ENCODE measurements at places on chromosomes 12 and 14.

- DNase-seq: no peak
Measured at GRCh38 chr14:36934304-36934703, 238.1 kb downstream of the SLC25A21 start.

- no peak for DNase-seq
Measured at GRCh38 chr12:118418385-118419057, 42.2 kb downstream of the SUDS3 start.

- DNase-seq: no peak
Measured at GRCh38 chr12:129961091-129961490, 57.3 kb upstream of the TMEM132D start.

GRCh38 chr14:20976291-20976690 lies 13.5 kb upstream of the METTL17 start:
- DNase-seq: no peak

DNA sequence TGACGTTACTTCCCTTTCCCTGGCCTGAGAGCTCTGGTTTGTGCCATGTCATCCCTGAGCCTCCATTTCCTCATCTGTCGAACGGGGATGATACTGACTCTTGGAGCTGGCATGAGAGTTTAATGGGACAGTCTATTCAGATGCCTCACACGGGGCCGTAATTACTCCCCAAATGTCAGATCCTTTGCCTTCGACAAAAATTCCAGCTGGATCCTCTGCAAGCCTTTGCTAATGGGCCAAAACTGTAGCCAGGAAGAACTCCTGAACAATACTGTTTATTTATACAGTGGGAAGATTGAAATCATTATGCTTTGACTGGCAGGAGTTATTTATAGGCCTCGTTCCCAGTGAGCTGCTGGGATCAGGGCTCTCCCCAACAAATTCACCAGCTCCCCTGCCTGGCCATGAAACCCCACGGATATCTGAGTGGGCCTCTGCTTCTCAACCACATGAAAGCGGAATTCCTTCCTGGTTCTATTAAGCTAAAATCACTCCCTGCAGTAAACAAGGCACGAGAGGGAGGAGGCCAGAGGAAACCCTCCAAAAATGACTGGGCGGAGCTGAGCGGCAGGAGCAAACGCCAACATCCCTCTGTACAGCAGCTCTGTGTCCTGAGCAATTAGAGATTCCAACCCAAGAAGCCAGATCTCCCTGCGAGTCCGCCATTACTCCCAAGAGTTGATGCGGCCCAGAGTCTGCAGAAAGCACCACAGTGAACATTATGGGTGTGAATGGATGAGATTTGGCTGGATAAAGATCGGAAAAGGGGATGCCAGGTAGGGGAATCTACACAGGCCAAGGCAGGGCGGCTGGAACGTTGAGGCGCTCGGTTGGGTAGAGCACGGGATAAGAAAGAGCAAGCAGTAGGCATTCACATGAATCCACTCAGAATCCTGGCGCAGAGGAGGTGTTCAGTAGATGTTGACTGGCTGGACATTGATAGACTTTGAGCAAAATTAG lies 326.1 kb downstream of the BCL11B start:
- DNase-seq: no peak

DNA sequence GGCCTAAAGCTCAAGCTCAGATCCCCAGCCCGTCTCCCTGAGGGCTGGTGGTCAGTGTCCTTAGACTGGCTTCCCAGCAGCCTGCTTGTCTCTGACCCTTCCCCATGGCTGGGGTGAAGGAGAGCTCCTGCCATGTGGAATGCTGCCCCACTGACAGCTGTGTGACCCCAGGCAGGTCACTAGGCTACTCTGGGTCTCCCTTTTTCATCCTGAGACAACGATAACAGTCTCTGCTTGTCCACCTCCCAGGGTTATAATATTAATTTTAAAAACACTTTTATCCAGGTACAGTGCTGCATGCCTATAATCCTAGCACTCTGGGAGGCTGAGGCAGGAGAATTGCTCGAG lies 47.3 kb downstream of the SYNE3 start:
- no peak for DNase-seq

DNA sequence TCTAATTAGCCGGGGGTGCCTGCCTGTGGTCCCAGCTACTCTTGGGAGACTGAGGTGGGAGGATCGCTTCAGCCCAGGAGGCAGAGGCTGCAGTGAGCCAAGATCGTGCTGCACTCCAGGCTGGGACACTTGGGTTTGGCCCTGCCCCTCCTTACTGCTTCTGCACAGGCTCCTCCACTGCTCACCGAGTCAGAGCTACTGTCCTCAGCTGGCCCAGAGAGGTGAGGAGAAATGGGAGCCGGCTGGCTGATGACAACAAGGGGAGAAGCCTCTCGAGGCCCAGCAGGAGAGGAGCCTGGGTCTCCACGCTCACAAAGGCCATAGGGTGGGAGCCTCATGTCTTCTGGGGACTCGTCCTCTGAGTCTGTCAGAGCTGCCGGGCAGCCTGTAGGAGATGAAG lies 13.7 kb downstream of the CALCOCO1 start:
- DNase-seq: no peak

GRCh38 chr12:54368025-54368708 lies 3.9 kb upstream of the GPR84 start:
- DNase-seq: no peak

GRCh38 chr14:35898217-35898775 lies 72.2 kb downstream of the BRMS1L start:
- no peak for DNase-seq

DNA sequence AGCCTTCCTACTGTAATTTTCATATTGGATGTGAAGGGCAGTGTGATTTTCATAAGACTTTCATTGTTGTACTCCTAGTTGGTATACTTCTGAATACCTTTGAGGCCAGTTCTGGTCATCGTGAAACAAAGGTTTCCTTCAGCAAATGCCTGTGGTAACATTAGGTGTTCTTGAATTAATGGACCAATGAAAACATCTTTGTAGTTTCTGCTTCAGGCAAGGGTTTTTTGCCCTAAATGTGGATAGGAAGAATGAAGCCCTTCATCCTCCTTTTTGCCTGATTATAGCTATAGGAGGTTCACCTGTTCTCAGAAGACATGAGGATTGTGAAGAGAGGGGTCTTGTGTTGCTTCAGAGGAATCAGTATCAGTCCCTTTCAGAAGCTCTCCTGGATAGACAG lies 60.7 kb downstream of the PTPN11 start:
- DNase-seq: no peak

DNA sequence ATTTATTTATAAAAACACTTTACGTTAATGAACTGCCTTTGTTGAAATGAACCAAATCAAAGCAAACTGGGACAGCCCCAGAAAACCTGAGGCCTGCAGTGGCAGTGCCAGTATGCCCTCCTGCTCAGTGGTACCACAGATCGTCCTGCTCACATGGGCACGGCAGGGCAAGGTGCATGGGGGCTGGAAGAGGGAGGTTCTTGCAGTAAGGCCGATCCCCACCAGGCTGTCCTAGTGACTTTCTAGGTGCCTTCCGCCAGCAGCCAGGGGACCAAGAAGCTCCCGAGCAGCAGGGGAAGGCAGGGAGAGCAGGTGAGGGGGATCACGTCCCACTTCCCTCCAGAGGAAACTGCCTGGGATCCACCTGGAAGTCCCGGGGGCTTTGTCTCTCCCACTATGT lies 63.9 kb downstream of the TESC start:
- no peak for DNase-seq

GRCh38 chr12:96371790-96372699 lies 28.2 kb downstream of the CDK17 start:
- no peak for DNase-seq

DNA sequence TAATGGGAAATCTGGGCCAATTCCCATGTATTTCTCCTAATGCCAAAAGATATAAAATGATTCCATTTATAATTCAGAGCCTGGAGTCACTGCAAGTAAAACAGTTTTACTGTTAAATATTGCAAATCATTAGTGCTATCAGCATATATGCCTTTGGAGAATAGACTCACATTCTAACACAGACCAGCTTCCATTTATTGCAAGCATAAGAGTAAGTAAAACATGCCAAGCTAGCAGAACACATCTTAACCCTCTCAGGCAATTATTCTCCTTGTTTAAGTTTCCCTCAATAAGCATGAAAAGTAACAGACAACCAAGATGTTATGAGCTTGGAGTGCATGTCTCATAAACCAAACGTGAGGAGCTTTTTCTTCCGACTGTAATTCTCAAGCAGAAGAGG lies 173.9 kb upstream of the GRIP1 start:
- DNase-seq: no peak

DNA sequence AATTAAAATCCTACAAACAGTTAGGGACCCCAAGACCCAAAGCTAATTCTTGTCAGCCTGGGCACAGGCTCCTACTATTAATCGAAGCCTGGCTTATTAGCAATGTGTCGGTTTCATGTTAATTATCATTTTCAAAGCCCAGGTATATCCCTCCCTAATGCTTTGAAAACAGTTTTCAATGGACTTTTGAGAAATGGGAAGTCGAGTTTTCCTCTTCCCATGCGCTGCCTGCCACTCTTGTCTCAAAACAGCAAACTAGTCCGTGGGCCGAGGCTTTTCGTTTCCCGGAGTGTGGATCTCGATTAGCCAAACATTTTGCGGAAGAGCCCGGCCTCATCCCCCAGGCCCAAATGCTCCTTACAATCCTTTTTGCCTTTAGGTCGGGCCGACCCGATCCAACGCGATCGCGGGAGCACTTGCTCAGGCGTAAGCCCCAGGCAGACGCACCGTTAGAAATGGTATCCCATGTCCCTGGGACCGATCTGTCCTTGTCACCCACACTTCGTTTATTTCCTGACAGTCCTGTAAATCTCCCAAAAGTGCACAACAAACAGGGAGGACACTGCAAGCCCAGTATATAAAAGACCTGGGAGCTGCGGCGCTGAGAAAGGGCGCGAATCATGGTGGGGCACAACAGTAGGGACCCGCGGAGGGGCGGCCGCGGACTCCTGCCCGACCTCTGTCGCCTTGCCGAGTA lies 1.5 kb downstream of the SIX6 start:
- DNase-seq: no peak

GRCh38 chr12:131192951-131193350 lies 239.2 kb downstream of the ADGRD1 start:
- no peak for DNase-seq

GRCh38 chr14:21168055-21168454 lies 12.2 kb upstream of the OR5AU1 start:
- no peak for DNase-seq

DNA sequence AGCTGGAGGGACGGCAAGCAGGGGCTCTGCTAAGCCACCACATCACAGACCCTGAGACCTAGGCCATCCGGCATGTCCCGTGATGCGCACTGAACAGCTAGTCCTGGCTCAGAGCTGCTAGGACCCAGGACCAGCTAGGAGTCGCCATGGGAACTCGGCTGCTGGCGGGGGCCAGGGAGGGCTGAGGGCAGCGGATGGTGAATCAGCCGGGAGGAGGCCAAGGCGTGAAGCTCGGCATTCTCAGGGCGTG lies 5.1 kb downstream of the AHNAK2 start:
- DNase-seq: no peak

- DNase-seq: no peak
Measured at GRCh38 chr12:13443498-13443897, 247.0 kb downstream of the EMP1 start.

GRCh38 chr12:100187857-100188519 lies 12.6 kb upstream of the ACTR6 start:
- no peak for DNase-seq

DNA sequence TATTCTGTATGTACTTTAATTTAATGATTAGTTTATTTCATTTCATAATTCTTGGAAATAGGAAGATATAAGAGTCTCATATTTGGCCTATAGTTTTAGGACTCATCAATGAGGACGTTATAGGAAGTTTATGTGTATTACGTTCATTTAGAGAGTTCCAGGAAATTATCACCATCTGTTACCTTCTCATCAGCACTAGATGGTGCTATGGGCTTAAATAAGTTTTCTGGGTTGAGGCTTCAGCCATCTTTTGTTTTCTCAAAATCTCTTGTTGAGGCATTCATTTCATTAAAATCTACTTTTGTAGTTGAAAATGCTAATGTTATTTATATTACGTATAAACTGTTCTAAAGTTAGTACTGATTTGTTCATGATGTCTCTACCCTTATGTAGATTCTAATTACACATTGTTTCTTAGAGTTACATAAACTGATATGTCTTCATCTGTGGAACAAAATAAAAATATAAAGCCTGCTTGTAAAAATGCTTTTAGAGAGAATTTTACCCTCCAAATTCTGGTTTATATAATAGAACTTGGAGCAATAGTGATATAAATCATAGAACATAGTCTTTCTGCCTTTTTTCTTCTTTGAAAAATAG lies 89.2 kb downstream of the CFAP54 start:
- DNase-seq: peak; percentile 17

- DNase-seq: no peak
Measured at GRCh38 chr14:105050551-105050897, 14.7 kb downstream of the GPR132 start.

DNA sequence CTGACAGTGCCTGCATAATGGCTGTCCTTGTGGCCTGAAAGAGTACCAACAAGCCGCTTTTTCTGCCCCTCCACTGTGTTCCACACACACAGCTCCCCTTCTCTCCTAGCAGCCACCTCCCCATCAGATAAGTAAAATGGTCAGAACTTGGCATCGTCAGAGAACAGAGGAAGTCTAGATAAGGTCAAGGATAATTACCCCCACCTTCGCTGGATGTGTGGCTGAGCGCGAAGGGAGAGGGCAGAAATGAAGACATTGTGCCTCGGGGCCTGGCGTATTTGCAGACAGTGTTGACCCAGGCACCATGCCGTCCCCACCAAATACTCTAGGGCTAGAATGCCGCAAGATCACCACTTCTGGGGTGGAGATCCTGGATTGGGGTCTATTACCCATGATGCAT lies 30.6 kb downstream of the FBXO21 start:
- DNase-seq: no peak

DNA sequence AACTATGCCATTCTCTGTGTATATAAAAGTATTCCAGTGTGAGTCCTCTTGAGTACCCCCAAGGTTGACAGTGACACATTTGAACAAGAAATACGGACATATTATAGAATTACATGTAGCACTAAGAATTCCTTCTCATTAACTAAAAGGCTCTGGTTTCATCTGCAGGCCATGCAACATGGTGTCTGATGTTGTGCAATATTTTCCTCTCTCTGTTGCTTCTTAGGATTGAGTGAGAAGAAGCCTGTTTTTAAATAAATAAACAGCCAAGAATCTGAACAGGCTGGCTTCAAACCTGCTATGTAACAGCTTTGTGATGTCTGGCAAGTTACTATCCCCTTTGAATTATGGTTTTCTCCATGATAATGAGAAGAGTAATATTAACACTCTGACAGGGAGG lies 22.2 kb upstream of the CCER1 start:
- no peak for DNase-seq

- DNase-seq: no peak
Measured at GRCh38 chr14:31205681-31206535, 1.7 kb downstream of the HECTD1 start.

- DNase-seq: peak; percentile 51
Measured at GRCh38 chr14:76926521-76927251, 100.5 kb downstream of the LRRC74A start.

All from GM19239 (cell line).